ENCODE measurements at places on chromosomes 2 and 18. TPM values are rescaled to one million over a fixed set of nuclear protein-coding genes. Genes with fewer than 3 reads are reported as not detected.

The TCF23 gene
- total RNA-seq, result not detected

The SCLY gene
- total RNA-seq, result 53.4 TPM

The MRPS9 gene
- total RNA-seq, result 58.1 TPM

The AQP12B gene
- total RNA-seq, result not detected

The C2orf66 gene
- total RNA-seq, result not detected

The ALS2 gene
- total RNA-seq, result 29.3 TPM

The HES6 gene
- 27.1 TPM for total RNA-seq

The IL18RAP gene
- total RNA-seq, result not detected

GRCh38 chr2:66576311-66576560, 141.3 kb downstream of the MEIS1 start:
- peak; percentile 55 for DNase-seq
- H3K36me3 ChIP-seq, result no peaks in the 10 kb centered on the region
- H3K4me1 ChIP-seq, result peaks cover 6% of the 10 kb centered on the region
- peaks cover 43% of the 10 kb centered on the region for H3K27me3 ChIP-seq
- H3K4me3 ChIP-seq, result peak overlapping the region; percentile 83
- no peak overlapping the region for H3K27ac ChIP-seq

- no peaks in the 10 kb centered on the region for H3K4me1 ChIP-seq
- DNase-seq, result no peak
- no peak overlapping the region for H3K27ac ChIP-seq
- H3K4me3 ChIP-seq, result no peak overlapping the region
- H3K27me3 ChIP-seq, result no peaks in the 10 kb centered on the region
Observed at GRCh38 chr2:141438536-141438935, 692.3 kb downstream of the LRP1B start.

GRCh38 chr18:50331691-50332090, 43.2 kb upstream of the SKA1 start:
- no peak overlapping the region for H3K27ac ChIP-seq
- H3K4me1 ChIP-seq, result no peaks in the 10 kb centered on the region
- no peaks in the 10 kb centered on the region for H3K36me3 ChIP-seq
- H3K4me3 ChIP-seq, result no peak overlapping the region

DNA sequence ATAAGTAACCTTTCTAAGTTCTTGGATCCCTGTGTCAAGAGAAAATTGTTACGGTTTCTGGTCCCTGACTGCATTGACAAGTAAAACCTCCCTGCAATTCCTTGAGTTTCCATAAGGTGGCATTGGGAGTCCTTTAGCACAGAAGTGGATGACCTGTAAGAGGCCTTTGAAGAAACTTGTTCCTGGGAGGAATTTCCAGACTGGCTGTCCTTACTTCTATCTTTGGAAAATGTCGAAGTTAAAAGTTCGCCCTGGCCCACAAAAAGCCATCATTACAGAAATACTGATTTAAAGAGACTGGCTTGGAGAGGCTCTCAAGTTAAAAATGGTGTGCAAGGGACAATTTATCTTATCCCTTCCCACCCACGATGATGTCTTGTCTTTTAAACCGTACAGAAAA, 218.4 kb downstream of the CDH20 start:
- H3K4me3 ChIP-seq, result no peak overlapping the region
- H3K4me1 ChIP-seq, result no peaks in the 10 kb centered on the region
- no peaks in the 10 kb centered on the region for H3K27me3 ChIP-seq
- H3K36me3 ChIP-seq, result no peaks in the 10 kb centered on the region

DNA sequence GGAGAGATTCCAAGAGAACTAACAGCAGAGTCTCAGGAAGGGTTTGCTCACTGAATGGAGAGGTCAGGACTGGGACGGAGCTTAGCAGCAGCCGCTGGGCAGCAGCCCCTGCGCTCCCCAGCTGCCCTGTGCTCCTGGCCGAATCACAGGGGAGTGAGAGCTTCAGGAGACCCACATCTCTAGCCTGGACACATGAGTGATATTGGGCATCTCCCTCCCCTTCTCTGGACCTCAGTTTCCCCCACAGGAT, 511 bp downstream of the MATN3 start:
- DNase-seq, result peak; percentile 36
- H3K36me3 ChIP-seq, result peaks cover 5% of the 10 kb centered on the region
- no peak overlapping the region for H3K27ac ChIP-seq
- peak overlapping the region; percentile 71 for H3K4me3 ChIP-seq
- peaks cover 4% of the 10 kb centered on the region for H3K4me1 ChIP-seq
- no peaks in the 10 kb centered on the region for H3K27me3 ChIP-seq

- no peaks in the 10 kb centered on the region for H3K4me1 ChIP-seq
- H3K4me3 ChIP-seq, result no peak overlapping the region
- H3K27me3 ChIP-seq, result no peaks in the 10 kb centered on the region
Observed at GRCh38 chr2:20516646-20517341, 69.9 kb downstream of the RHOB start.

GRCh38 chr2:28565720-28566295, 69.9 kb downstream of the PLB1 start:
- H3K27me3 ChIP-seq, result no peaks in the 10 kb centered on the region
- no peaks in the 10 kb centered on the region for H3K4me1 ChIP-seq
- H3K4me3 ChIP-seq, result peak overlapping the region; percentile 81
- H3K27ac ChIP-seq, result no peak overlapping the region
- H3K36me3 ChIP-seq, result no peaks in the 10 kb centered on the region

DNA sequence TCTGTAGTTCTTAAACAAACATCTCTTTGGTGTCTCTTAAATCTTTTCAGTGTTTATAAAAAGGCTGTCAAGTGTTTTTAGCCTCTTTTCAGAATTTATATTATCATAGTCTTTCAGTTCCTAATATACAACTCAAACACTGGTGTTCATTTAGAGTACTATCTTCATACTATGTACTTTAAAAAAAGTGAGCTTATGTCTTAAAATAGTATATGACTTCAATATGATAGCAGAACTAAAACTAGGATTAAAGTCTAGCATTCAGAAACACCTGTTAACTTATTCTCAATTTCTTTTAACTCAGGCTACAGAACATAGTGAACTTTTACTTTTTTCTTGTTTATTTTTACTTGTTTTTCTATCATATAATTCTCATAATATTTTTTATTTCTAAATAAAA, 14.7 kb upstream of the IKZF2 start:
- no peaks in the 10 kb centered on the region for H3K4me1 ChIP-seq
- no peaks in the 10 kb centered on the region for H3K27me3 ChIP-seq
- H3K36me3 ChIP-seq, result no peaks in the 10 kb centered on the region
- no peak overlapping the region for H3K27ac ChIP-seq

GRCh38 chr2:129708221-129708967, 271.1 kb upstream of the RAB6C start:
- peaks cover 2% of the 10 kb centered on the region for H3K4me1 ChIP-seq
- H3K4me3 ChIP-seq, result no peak overlapping the region
- no peak overlapping the region for H3K27ac ChIP-seq

GRCh38 chr2:74831693-74832530, 2.0 kb upstream of the HK2 start:
- H3K36me3 ChIP-seq, result no peaks in the 10 kb centered on the region
- no peak overlapping the region for H3K4me3 ChIP-seq
- DNase-seq, result no peak
- no peaks in the 10 kb centered on the region for H3K27me3 ChIP-seq
- H3K4me1 ChIP-seq, result peaks cover 7% of the 10 kb centered on the region

DNA sequence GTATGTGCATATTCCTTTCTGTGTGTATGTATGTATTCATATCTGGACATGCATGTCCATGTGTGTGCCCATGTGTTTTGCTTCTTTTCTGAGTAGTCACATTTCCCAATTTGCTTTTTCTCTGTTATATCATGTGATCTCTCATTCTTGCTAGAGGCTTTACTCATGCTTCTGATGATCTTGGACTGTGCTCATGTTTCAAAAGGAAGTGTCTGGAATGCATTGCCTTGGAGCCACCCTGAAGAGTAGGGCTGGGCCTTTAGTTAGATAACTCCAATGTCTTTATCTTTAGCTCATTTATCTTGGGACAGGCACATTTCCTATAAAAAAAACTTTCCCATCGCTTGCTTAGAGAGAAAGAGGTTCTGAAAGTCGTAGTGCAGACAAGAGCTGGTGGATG, 859.2 kb downstream of the CNTNAP5 start:
- no peak overlapping the region for H3K4me3 ChIP-seq
- no peaks in the 10 kb centered on the region for H3K36me3 ChIP-seq
- DNase-seq, result no peak
- H3K27me3 ChIP-seq, result no peaks in the 10 kb centered on the region

GRCh38 chr2:109402180-109402579, 211.6 kb downstream of the SEPTIN10 start:
- H3K27me3 ChIP-seq, result no peaks in the 10 kb centered on the region
- DNase-seq, result no peak
- no peaks in the 10 kb centered on the region for H3K4me1 ChIP-seq
- H3K27ac ChIP-seq, result no peak overlapping the region

GRCh38 chr2:81225756-81226155, 921.2 kb upstream of the LRRTM1 start:
- H3K4me3 ChIP-seq, result no peak overlapping the region
- H3K27ac ChIP-seq, result no peak overlapping the region
- H3K4me1 ChIP-seq, result no peaks in the 10 kb centered on the region
- H3K27me3 ChIP-seq, result no peaks in the 10 kb centered on the region

GRCh38 chr2:69966496-69966895, 5.1 kb upstream of the ASPRV1 start:
- DNase-seq, result no peak
- no peak overlapping the region for H3K4me3 ChIP-seq
- no peak overlapping the region for H3K27ac ChIP-seq
- H3K4me1 ChIP-seq, result no peaks in the 10 kb centered on the region
- H3K27me3 ChIP-seq, result no peaks in the 10 kb centered on the region

GRCh38 chr18:69985239-69985638, 37.6 kb upstream of the CD226 start:
- H3K4me3 ChIP-seq, result no peak overlapping the region
- H3K27ac ChIP-seq, result no peak overlapping the region
- peaks cover 3% of the 10 kb centered on the region for H3K36me3 ChIP-seq
- DNase-seq, result peak; percentile 57

- no peak overlapping the region for H3K27ac ChIP-seq
- no peaks in the 10 kb centered on the region for H3K36me3 ChIP-seq
- no peak overlapping the region for H3K4me3 ChIP-seq
- H3K27me3 ChIP-seq, result no peaks in the 10 kb centered on the region
Observed at GRCh38 chr2:239507576-239508258, 106.9 kb upstream of the HDAC4 start.

Data from H9 (cell line).